Muscle of arm (tissue), 14 donors: ENCODE measurements at places on chromosomes 4 and X. TPM values are rescaled to one million over a fixed set of nuclear protein-coding genes. Genes with fewer than 3 reads are reported as not detected.

- DNase-seq = peak; percentile 11
These were observed 7.9 kb downstream of the BDH2 start for GRCh38 chr4:103091601-103092223.

DNA sequence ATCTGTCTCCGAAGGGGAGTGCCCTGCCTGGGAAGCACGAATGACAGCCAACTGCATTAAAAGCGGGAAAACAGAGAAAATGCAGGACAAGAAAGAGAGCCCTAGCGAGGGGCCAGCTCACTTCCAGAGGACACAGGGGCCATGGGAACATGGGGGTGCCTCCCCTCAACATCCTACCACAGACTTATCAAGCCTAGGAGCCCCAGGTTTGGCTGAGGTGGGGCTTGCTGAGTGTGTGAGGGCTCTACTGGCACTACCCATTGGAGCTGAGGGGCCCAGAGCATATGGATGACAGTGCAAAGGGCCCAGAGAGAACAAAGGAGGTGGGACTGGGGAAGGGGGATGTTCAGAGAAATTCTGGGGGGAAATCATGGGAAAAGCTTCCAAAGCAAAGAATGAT lies 101.8 kb downstream of the PJA1 start:
- no peak for DNase-seq

KCNIP4 gene
- polyA plus RNA-seq = not detected

- no peak for DNase-seq
These were observed 461.8 kb downstream of the ADGRL3 start for GRCh38 chr4:61661960-61662359.

DNA sequence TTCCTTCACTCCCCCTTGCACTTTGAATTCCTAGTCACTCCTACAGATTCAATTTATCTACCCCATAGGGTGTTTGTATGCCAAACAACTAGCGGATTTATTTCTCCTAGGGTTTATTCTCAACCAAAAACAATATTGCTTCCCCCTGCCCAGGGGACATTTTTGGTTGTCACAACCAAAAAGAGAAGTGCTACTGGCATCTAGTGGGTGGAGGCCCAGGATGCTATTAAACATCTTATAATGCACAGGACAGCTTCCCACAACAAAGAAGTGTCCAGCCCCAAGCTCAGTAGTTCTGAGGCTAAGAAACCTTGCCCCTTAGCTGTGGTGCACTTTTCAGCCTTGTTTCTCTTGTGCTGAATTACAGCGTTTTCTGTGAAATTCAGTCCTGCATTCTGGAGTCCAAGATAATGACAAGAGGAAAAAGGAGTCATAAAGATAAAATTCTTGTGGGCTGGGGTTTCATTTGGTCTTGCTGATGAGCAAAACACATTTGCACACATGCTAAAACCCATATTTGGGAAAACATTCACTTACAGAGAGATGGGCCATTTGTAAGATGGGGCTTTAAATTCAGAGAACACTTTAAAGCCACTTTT lies 11.2 kb upstream of the SYTL4 start:
- DNase-seq = no peak

GRCh38 chrX:46643636-46644035 lies 70.1 kb downstream of the CHST7 start:
- no peak for DNase-seq

ZNF518B gene
- 15.3 TPM for polyA plus RNA-seq

ASB12 gene
- 16.8 TPM for polyA plus RNA-seq

- DNase-seq = peak; percentile 71
These were observed 113.9 kb downstream of the CT47B1 start for GRCh38 chrX:120761810-120762209.
